ENCODE measurements at places on chromosomes 11 and 22. TPM values are rescaled to one million over a fixed set of nuclear protein-coding genes. Genes with fewer than 3 reads are reported as not detected.
A peak's percentile ranks its signal among the peaks of the same experiment; 100 is the strongest.

DNA sequence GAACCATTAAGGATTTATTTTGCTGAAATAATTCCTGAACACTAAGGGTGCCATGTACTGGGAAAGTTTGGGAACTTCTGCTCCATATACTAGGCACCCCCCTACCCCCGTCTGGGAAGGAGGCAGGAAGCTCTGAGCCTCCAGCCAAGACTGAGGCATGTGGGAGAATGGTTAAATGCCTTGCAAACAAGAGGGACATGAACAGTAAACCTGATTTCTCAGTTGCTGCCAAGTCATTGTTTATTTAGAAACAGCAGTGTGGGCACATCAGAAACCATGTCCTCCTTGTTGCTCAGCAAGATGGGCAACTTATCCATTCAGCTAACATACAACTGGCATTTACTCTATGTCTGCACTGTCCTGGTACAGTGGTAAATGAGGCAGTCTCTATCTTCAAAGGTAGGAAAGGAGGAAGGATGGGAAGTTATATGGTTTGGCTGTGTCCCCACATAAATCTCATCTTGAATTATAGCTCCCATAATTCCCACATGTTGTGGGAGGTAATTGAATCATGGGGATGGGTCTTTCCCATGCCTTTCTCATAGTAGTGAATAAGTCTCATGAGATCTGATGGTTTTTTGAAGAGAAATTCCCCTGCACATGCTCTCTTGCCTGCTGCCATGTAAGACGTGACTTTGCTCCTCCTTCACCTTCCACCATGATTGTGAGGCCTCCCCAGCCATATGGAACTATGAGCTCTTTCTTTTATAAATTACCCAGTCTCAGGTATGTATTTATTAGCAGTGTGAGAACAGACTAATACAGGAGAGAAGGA, 459.1 kb downstream of the MIAT start:
- no peak for DNase-seq

GRCh38 chr22:50176850-50177536, 6.5 kb downstream of the PANX2 start:
- no peak for DNase-seq

- DNase-seq: peak; percentile 66
Measured at GRCh38 chr11:109859045-109859724, 234.0 kb upstream of the ZC3H12C start.

- DNase-seq: no peak
Measured at GRCh38 chr11:70532731-70533130, 134.4 kb downstream of the CTTN start.

DNA sequence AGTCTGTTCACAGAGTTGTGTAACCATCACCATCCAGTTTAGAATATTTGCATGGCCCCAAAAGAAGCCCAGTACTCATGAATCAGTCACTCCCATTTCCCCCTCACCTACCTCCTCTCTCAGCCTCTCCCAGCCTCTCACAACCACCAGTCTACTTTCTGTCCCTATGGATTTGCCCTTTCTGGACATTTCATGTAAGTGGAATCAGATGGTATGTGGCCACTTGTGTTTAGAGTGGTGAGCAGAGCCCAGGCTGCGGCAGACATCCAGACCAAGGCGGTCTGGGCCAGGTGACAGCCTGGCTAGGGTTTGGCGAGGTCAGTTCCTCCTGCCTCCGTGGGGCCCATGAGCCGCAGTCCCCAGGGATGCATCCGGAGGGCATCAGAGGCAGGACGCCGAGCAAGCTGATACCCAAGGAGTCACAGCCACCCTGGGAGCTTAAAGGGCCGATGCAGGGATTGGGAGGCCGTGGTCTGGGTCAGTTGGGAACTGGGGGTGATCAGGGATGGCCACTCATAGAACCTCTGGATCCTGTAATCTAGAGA, 53.3 kb upstream of the CLDN5 start:
- DNase-seq: no peak

- DNase-seq: no peak
Measured at GRCh38 chr11:28243581-28243980, 135.4 kb downstream of the METTL15 start.

RCOR2 gene
- 1.1 TPM for total RNA-seq

C1QTNF5 gene
- total RNA-seq: 153 TPM

MRGPRX3 gene
- total RNA-seq: not detected

SCO2 gene
- total RNA-seq: 2.6 TPM

All from glomerular endothelial cell (primary cell).